ENCODE measurements at places on chromosomes 5 and 9.
A peak's percentile ranks its signal among the peaks of the same experiment; 100 is the strongest.

GRCh38 chr5:81212211-81212751 is 20.8 kb upstream of the CKMT2 start:
- DNase-seq, result no peak

GRCh38 chr5:68290260-68290674 is 74.7 kb downstream of the PIK3R1 start:
- DNase-seq, result peak; percentile 60

DNA sequence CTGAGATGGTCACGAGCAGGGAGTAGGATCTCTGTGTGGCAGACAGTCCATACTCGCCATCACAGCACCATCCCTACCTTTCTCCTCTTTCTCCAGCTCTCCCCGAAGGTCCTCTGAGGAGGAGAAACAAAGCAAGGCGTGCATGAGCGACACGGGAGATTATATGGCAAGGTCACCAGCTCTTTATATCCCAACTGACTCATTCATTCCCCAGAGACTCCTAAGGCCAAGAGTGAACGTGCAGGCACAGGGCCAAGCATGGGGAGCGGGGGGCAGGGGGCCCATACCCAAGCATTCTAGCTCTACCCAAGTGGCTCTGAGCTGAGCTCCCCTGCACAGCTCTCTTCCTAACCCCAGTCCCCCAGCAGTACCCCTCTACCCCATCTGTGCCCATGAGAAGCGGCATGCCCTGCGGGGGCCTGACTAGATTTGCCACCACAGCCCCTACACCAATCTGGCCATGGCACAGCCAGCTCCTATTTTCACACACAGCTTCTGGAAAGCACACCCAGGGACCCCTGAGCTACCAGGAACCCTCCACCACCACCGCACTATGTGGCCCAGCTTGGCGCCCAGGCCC is 6.8 kb downstream of the TRIM7 start:
- DNase-seq, result no peak

GRCh38 chr5:130526708-130527107 is 622.4 kb downstream of the CHSY3 start:
- DNase-seq, result no peak

GRCh38 chr9:79895232-79895631 is 323.5 kb downstream of the TLE4 start:
- no peak for DNase-seq

GRCh38 chr5:14342306-14342705 is 199.2 kb downstream of the TRIO start:
- peak; percentile 64 for DNase-seq

DNA sequence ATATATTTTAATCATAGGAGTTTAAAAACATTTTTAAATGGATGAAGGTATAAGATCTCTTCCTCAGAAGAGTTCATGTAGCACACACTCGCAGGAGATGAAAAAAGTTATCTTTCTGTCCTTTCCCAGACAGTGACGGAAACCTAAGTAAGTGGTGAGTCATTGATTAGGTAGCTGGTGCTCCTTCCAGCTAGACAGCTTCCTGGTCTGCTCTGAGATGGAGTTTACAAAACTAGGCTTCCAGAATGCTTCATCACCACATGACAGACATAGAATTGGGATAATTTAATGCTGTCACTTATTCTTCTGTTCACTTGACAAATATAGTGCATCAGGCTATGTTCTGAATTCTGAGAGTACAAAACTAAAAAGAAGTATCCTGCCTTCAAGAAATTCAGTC is 2393.0 kb upstream of the C9orf72 start:
- DNase-seq, result peak; percentile 22
